T-helper 2 cell treated with Interferon-gamma antibody and Interleukin-4, amounts not matched to agents 5 μg/mL and 100 μg/mL, for 36 hours (primary cell): ENCODE measurements at places on chromosomes 2 and 18.

- no peak for DNase-seq
Observed at GRCh38 chr2:172342078-172342477, 85.3 kb upstream of the ITGA6 start.

- DNase-seq: no peak
Observed at GRCh38 chr2:69018678-69019095, 5.7 kb downstream of the ANTXR1 start.

- DNase-seq: no peak
Observed at GRCh38 chr2:96097441-96097840, 18.9 kb downstream of the ADRA2B start.

- DNase-seq: no peak
Observed at GRCh38 chr18:79856119-79857007, 58.6 kb downstream of the KCNG2 start.

DNA sequence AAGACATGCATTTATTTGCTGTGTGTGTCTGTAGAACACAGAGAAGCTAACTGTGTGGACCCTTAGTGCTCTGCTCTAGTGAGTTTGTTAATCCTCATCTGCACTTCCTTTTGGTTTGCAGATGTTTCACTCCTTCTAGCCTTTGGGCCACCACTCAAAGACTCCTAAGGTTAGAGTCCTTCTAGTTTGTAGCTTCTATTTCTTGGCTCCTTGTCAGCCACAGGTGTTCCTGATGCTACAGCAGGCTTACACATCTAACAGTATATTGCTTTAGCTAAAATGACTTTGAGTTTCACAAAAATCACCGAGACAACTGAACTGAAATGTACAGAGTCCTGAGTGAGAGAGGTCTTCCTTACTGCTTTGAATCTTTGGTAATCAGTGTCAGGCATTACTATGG is 551.4 kb downstream of the NRXN1 start:
- no peak for DNase-seq

DNA sequence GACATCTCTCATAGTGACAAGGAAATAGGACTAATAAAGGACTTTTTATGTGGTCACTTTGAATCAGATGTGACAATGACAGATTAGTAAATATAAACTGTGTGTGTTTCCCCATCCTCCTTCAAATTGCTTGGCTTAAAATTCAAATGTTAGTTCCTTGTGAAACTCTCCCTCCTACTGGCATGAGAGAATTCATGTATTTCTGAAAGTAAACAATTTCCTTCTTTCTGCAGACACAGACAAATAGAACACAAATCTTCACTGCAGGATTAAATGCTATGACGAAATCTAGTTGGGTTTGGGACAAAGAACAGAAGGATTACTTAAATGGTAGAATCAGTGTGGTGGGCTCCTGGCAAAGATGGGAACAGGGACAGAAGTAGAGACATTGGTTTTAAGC is 328.7 kb upstream of the FAM98A start:
- DNase-seq: no peak

DNA sequence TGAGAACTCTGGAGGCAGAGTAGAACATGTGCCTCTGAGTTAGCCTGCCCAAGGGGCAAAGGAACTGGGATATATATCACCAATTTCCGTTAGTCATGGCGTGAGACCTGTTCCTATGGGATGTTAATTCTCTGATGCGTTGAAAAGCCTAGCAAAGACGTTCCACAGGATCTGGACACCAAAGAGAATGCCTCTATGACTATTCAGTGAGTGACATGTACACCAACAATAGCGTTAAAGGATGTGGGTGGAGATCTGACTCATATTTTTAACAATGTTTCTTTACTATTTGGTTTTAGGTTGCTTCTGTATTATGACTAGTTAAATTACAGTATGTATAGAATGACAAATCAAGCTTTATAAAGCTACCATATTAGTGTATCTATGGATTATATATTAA is 320.9 kb upstream of the MC4R start:
- DNase-seq: no peak

- DNase-seq: no peak
Observed at GRCh38 chr2:131584380-131584779, 56.7 kb downstream of the CCDC74A start.

DNA sequence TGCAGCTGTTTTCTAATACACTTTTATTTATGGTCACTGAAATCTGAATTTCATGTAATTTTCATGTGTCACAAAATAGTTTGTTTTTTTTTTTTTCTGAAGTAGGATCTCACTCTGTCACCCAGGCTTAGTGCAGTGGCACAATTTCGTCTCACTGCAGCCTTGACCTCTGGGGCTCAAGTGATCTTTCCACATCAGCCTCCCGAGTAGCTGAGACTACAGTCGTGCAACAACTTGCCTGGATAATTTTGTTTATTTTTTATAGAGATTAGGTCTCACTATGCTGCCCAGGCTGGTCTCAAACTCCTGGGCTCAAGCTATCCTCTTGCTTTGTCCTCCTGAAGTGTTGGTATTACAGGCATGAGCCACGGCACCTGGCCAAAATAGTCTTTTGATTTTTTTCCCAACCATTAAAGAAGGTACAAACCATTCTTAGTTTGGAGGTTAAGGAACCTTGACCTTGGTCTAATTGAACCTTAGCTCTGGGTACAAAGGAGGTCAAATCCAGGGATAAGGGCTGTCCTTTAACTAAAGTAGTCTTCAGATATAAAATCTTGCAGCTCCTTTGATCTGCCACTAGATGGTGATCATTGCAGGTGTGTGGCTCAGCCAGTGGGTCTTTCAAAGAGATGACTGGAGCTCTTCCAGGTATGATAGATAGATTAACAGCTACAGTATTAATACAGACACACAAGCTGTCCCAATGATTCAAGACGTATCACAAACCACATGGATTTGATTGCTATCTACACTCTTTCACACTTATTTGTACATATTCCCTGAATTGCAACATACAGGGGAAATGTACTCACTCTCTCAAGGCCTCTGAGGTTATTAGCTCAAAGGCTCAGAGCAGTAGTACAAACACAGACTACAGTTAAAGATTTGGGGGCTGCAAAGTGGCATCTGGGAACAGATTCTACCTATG is 4.7 kb upstream of the KRCC1 start:
- DNase-seq: peak; percentile 13

DNA sequence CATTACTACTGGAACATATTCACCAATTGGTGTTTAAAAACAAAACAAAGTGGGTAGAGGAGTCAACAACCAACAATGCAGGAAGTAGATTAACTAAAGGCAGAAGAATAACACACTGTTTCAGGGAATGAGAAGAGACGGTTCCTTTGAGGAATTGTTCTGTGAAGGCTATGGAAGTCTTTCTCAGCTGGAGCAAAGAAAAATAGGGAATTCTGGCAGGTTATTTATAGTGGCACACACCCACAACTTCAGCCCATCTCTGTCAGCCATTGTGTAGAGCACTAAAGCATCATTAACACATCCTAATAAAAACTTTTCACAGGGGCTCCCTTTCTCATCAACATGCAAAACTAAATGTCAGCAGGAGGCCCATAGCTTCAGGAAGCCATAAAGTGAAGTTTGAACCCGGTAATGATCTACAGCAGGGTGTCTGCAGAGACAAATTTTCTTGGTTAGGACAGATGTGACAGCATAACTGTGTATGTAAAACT is 113.6 kb downstream of the CDH2 start:
- no peak for DNase-seq

- DNase-seq: no peak
Observed at GRCh38 chr2:196952936-196953335, 26.4 kb upstream of the PGAP1 start.
